ENCODE measurements at places on chromosomes 7 and 10.
A peak's percentile ranks its signal among the peaks of the same experiment; 100 is the strongest.

DNA sequence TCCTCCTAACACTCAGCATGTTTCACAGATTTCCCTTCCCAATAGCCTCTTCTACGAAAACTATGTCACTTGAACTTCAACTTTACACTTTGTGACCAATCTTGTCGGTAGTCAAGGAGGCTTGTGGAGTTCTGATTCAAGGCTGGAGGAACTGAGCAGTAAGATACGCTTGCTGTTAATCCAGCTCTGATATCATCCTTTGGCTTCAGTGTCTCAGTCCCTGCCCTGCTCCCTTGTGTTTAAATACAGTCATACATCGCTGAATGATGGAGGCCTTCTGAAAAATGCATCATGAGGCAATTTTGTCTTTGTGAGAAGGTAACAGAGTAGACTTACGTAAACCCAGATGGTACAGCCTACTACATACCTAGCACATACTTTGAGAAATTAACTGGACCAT, 173.6 kb downstream of the RNF133 start:
- no peak for DNase-seq

GRCh38 chr7:133081119-133081598, 731 bp downstream of the CHCHD3 start:
- DNase-seq = no peak

GRCh38 chr7:86846494-86847190, 202.9 kb downstream of the GRM3 start:
- DNase-seq = no peak

- DNase-seq = peak; percentile 97
These were observed at the start of gene MAPK8 for GRCh38 chr10:48306265-48306869. TSS of gene MAPK8 (plus strand) at chr10:48306677. CDS start at chr10:48401661, 94,984 bp downstream.

GRCh38 chr10:79393221-79393923, 46.1 kb downstream of the PPIF start:
- no peak for DNase-seq

GRCh38 chr10:63780101-63780500, 258.9 kb downstream of the REEP3 start:
- no peak for DNase-seq

- DNase-seq = no peak
These were observed 724.5 kb upstream of the POT1 start for GRCh38 chr7:125654076-125654475.

GRCh38 chr7:29316926-29317325, 122.4 kb downstream of the CHN2 start:
- no peak for DNase-seq

GRCh38 chr10:75236178-75236825, 545 bp upstream of the COMTD1 start:
- no peak for DNase-seq

- no peak for DNase-seq
These were observed 1.2 kb upstream of the OR6V1 start for GRCh38 chr7:143050931-143051330.

DNA sequence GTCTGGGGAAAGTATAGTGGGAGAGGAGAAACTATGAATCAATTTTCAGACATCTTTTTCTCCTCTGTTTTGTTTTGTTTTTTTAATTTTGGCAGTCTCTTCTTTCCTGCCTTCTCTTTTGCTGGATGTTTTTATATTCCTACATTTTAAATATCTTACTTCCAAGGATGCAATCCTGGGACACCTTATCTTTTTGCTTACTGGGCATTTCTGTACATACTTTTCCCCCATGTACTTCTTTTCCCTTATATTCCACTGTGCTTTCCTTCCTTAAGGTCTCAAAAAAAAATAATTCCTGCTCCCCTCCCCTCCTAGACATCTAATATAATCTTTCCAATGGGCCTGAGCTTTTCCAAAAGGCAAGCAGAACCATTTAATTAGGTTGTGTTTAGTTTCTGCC, 701.1 kb downstream of the NRG3 start:
- DNase-seq = no peak

DNA sequence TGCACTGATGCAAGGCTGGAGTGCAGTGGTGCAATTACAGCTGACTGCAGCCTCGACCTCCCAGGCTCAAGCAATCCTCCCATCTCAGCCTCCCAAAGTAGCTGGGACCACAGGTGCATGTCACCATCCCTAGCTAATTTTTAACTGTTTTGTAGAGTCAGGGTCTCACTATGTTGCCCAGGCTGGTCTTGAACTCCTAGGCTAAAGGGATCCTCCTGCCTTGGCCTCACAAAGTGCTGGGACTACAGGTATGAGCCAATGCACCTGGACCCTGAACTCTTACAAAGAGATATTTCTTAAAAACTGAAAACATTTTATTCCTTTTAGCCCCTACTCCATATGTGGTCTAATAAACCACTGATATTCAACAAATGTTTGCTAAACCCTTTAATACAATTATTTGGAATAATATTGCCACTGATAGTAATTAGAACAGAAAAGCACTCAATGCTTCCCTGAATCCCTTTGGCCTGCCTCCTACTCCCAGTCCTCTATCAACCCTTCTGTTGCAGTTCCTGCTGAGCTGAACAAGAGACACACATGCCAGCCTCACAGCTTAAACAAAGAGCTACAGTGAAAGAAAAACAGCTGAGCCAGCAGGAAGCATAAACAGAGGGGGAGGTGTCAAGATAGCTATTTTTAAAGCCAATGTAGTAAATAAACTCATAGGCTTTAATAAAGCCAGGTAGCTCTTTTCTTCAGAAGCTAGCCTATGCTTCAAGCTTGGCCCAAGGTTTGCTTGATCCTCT, 7.0 kb upstream of the GNAI1 start:
- no peak for DNase-seq

GRCh38 chr7:46850563-46851330, 731.2 kb downstream of the TNS3 start:
- DNase-seq = no peak

GRCh38 chr10:124238367-124238766, 145.0 kb upstream of the CHST15 start:
- DNase-seq = no peak

- no peak for DNase-seq
These were observed 29.3 kb upstream of the OSBPL3 start for GRCh38 chr7:25009257-25009656.

- no peak for DNase-seq
These were observed 131.0 kb downstream of the CXCL12 start for GRCh38 chr10:44253769-44254462.

GRCh38 chr7:132261327-132262159, 314.7 kb downstream of the PLXNA4 start:
- DNase-seq = no peak

GRCh38 chr7:88218836-88219605, 817 bp downstream of the SRI start:
- peak; percentile 57 for DNase-seq

GRCh38 chr7:158102897-158103296, 484.7 kb downstream of the PTPRN2 start:
- no peak for DNase-seq

DNA sequence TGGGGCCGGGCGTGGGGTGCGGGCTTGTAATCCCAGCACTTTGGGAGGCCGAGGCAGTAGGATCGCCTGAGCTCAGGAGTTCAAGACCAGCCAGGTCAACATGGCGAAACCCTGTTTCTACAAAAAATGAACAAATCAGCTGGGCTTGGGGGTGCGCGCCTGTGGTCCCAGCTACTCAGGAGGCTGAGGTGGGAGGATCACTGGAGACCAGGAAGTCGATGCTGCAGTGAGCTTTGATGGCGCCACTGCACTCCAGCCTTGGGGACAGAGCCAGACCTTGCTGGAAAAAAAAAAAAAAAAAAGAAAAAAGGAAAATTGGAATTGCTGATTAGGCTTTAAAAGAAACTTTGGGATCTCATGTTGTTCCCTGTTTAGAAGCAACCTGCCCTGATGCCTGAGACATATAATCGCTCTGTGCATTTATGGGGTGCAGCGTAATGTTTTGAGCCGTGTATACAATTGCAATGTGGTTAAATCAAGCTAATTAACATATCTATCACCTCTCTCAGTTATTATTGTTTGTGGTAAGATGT, 851 bp downstream of the AKR1E2 start:
- no peak for DNase-seq

GRCh38 chr7:2474813-2475677, 1.2 kb downstream of the GRIFIN start:
- DNase-seq = no peak

DNA sequence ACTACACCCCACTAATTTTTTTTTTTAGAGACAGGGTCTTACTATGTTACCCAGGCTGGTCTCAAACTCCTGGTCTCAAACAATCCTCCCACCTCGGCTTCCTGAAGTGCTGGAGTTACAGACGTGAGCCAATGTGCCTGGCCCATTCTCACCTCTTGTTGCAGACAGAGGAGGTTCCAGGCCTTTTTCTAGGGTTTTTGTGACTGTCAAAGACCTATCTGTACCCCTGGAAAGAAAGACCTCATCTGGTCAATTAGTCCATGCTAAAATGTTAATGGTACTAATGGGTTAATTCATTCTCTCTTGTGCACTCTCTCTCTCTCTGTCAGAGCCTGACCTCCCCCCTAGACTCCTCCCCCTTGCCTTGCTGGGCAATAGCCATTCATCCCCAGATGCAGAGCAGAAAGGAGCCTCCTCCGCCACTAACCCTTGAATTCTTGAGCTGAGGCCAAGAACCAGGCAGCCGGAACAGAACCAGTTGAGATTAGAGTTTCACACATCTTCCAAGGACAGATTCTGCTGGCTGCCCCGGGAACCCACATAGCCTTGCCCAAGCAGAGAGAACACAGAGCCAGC, 209.7 kb downstream of the SKIDA1 start:
- no peak for DNase-seq

GRCh38 chr7:31077484-31078362, 25.6 kb downstream of the ADCYAP1R1 start:
- no peak for DNase-seq

DNA sequence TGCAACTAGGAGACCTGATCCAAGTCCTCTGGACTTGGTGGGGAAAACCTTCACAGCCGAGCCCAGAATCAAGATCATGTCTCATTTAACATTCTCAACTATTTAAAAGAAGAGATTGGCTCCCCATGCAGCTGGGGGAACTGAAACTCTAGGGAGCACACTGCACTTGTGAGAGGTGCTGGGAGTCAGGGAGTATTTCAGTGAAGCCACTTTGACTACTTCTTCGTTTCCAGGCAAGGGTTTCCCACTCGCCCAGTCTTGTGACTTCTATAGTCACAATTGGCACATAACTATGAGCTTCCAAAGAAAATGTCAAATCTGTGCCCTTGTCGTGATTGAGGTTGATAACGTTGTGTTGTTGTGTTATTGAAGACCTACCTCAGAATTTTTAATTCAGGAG, 62.9 kb downstream of the AKR1B1 start:
- DNase-seq = no peak

- no peak for DNase-seq
These were observed 123.2 kb downstream of the NRP1 start for GRCh38 chr10:33211106-33211878.

GRCh38 chr7:30846378-30846777, 65.3 kb upstream of the AQP1 start:
- no peak for DNase-seq

GRCh38 chr10:50304660-50305059, 53.3 kb upstream of the ASAH2 start:
- DNase-seq = no peak

- no peak for DNase-seq
These were observed 92.9 kb downstream of the CPED1 start for GRCh38 chr7:121081327-121081936.

DNA sequence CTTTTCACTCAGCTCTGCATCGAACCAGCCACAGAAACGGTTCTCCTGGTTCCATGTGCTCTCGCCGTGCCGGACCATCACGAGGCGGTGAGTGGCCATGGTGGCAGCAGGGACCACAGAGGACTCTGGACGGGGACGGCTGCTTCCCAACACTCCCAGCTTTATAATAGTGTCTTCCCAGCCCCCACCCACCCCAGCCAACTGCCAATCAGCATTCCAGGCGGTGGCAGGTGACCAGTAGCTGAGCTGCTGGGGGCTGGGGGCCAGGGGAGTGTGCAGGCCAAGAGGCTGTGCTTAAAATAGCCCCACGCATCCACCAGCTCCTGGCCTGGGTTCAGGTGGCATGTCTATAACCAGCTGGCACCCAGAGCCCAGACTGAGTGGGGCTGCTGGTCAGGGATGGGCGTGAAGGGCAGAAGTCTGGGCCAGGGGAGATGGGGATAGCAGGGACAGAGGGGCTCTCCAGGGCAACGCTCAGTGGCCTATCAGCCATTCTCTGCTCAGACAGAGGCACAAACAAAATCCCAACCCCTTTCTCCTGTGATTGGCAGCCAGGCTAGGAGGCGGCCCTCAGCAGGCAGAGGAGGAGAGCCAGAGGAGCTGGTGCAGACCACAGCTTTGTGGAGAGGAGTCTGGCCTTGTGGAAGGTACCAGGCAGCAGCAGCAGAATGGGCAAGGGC, at the start of gene PGAM2:
PGAM2 (minus strand) TSS at position 137 of the 680 bp plus-strand sequence; CDS start at position 99, 38 bp downstream.
- peak; percentile 14 for DNase-seq

DNA sequence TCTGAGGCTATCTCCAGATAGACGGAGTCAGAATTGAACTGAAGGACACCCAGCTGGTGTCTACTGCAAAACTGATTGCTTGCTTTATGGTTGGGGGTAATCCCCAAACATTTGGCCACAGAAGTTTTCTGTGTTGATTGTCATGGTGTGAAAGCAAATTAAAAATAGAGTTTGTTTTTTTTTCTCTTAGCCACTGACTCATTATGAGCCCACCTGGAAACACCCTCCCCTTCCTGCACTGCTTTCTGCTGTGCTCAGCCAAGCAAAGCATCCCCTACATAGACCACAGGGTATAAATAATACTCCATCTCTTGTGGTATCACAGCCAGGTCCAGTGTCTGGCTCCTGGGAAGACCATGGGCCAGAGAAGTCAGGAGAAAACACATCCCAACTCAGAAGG, 6.5 kb upstream of the VWC2 start:
- DNase-seq = no peak

DNA sequence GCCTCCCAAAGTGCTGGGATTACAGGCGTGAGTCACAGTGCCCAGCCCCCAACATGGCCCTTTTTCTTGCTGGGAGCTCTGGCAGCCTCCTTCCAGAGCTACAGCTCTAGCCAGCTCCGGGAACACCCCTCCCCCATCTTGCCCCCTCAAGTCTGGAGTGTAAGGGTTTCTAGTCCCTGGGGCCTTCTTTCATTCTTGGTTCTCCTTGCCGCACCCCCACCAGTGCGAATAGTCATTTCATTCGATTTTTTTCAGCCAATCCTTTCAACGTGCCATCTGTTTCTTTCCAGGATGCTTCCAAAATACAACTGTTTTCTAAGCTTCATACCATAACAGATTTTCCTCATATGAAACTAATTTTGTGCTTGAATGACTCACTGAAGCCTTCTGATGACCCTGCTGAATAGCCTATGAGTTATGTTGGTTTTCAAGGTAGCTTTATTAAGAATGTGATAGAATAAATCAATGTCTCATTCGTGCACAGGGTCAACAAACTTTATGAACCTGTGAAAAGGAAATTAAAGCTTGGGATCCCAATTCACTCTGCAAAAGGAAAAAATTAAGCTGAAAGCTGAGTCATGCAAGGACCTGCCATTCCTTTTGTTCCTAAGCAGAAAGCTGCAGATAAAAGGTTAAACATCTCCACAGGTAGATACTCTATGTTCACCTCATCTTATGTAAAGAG, 38.6 kb downstream of the CDC14C start:
- DNase-seq = no peak

DNA sequence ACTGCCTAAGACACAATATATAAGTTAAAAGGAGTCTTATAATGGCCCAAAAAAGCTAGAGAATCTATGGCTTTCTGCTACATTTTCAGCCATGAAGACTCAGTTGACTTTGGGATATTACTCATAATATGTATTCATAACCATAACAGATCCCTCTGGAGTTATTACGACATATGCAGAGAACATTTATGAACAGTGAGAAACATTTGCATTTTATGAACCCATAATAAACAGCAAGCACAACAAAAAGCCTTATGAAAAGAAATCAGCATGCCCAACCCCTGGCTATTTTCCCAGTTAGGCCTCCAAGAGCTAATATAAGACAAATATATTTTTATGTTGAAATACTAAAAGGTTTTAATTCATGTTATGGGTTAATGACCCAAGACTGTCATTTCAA, 52.4 kb downstream of the ARMH3 start:
- DNase-seq = no peak
